Stimulated activated CD4-positive, alpha-beta T cell treated with anti-CD3 and anti-CD28 coated beads, Interleukin-1b, Interleukin-23, amount 100 ng/mL, for 1 hour (primary cell): ENCODE measurements at places on chromosomes 1 and 21.

GRCh38 chr1:83773059-83773458 lies 225.9 kb downstream of the TTLL7 start:
- no peak for DNase-seq

- DNase-seq, result no peak
Observed at GRCh38 chr1:107590900-107591622, 373.9 kb downstream of the VAV3 start.

GRCh38 chr1:70667494-70668170 lies 256.6 kb downstream of the CTH start:
- no peak for DNase-seq

- DNase-seq, result no peak
Observed at GRCh38 chr1:29379443-29380073, 143.2 kb downstream of the PTPRU start.
